ENCODE measurements at places on chromosomes 12 and 14.

DNA sequence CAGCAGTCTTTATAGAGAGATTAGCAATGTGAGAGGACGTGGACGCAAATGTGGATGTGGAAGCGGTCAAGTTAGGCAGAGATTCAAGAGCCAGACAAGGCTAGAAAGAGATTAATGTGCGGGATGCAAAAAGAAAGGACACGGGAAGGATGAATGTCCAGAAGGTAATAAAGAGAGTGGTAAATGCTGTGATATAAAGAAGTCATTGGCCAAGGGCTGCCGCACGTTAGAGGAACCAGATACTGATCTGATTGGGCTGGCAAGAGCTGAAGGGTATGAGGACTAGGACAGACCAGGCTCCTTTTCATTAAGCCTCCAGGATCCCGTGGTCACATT is 59.5 kb downstream of the DHRS2 start:
- DNase-seq: no peak

- no peak for DNase-seq
Measured at GRCh38 chr14:100082723-100083122, 17.5 kb downstream of the EVL start.

DNA sequence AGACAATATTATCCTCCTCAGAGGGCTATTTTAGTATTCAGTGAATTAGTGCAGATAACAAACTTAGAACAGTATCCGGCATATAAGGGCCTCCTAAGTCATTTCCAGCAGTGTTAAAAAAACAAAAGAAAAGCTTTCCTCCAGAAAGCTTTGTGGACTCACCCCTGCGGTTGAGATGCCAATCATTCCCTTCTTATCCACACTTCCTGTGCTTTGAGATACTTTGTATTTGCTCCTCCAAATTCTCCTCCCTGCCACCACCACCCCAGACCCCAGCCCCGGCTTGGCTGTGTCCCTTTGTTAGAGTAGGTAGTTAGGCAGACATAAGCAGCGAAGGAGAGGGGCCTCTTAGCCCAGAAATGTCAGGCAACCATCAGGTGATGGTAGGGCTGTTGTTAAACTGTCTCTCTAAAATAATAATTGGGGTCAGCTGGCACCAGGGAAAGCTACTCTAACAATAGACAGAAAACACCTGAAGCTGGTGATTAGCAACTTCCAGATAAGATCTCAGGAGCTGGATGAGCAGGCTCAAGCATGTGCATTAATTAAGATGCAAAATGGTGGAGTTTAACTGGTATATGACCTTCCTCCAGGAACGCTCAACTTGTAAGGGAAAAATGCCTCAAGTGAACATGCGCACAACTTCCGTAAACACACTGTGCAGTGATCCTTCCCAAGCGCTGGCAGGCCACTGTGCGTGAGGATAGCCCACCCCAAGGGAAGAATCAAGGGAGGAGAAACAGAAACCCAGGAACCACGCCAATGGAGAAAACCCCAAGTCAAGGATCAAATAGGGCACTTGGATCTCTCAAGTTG is 152.1 kb upstream of the EEA1 start:
- peak; percentile 58 for DNase-seq

DNA sequence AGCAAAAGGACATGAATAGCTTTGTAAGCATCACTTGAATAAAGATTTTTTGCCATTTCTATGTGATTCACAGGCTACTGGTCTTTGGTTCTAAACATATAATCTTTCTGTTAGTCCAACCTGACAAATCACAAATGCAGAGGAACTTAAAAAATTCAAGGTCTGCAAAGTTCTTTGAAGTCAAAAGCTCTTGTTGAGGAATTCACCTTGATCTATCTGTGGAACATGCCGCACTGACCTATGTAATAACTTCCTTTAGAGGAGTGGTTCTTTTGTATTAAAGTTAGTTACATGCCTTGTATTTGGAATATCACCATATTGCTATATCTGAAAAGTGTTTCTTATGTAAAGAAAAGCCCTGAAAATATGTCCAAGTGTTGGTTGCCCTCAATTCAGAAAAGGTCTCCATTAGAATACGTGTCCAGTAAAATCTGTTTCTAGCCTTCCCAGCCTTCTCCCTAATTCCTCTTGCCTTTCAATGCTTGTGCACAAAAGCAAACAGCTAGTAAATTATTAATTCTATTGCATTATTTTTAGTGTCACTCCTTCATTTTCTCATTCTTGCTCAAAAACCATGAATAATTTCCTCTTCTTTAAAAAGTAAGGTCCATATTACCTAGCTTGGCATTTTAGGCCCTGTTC is 1192.8 kb downstream of the FLRT2 start:
- DNase-seq: no peak

DNA sequence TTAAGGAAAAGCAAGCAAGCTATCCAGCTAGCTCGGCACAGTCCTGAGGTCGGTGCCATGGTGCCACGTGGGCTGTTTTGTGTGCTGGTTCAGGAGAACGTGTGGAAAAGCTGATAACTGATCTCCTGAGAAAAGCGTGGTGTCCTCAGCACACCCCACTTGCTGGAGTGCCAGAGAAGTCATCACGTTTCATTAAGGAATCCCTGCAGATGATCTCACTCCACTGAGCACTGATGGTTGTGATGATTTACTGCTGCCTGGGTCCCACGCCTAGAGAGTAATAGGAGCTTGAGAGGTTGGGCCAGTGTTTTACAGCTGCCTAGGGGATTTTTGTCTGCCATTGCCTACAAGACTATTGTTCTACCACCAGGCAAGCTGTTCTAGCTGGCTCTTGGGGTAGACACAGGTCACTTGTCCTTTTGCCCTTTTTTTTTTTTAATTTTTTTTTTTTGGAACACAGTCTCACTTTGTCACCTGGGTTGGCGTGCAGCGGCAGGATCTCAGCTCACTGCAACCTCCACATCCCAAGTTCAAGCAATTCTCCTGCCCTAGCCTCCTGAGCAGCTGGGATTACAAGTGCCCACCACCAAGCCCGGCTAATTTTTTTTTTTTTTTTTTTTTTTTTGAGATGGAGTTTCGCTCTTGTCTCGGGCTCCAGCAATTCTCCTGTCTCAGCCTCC is 42.3 kb upstream of the EVL start:
- peak; percentile 33 for DNase-seq

GRCh38 chr12:83168751-83169150 is 482.0 kb downstream of the TMTC2 start:
- no peak for DNase-seq

GRCh38 chr12:70756791-70757190 is 119.6 kb upstream of the PTPRB start:
- DNase-seq: no peak

DNA sequence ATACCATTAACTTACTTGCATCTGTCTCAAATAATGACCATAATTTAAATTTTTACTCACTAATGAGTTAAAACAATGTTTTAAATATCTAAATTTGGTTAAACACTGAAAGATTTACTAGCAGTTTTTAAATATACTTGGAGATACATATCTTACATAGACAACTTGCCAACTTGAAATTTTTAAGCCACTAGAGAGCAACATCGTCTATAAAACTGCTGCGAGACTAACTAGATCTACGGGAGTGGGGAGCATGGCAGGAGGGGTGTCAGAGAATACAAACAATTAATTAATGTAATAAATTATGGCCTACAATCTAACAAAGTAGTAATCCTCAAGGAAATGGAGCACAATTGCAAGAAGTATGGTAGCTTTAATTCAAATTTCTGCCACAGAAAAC is 120.4 kb downstream of the LRRIQ1 start:
- DNase-seq: no peak

DNA sequence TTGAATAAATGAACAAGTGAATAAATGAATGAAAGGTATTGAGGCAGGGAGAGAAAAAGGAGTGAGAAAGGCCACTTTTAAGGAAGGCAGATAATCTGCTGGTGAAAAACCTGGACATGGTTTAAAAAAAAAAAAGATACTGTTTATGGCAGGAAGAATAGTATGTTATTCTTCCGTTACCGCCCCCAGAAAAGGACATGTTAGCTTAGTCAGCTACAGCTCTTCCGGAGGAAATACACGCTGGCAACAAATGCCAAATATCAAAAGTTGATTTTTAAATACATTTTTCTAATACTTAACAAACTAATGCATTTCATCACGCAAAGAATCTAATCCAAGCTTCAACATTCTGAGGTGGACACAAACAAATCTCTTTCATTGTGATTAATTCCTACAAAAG is 43.2 kb downstream of the SLC5A8 start:
- no peak for DNase-seq

GRCh38 chr14:72383865-72384264 is 451.6 kb downstream of the RGS6 start:
- DNase-seq: no peak

DNA sequence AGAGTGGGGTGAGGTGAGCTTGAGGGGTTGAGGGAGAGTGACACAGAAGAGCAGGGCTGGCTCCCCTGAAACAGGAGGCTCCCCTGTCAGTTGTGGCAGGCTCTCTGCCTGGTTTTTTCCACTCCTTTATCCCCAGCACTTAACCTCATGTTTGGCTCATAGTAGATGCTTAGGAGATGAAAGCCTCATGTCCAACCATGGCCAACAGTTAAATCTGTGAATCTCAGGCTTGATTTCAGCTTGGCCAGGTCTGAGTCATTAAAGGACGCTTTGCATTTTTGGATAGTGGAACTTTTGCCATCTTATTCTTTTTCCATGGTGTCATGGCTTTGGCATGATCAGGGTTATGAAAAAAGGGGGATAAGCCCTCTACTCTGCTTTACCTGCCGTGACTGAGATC is 117.2 kb downstream of the CACNA1C start:
- DNase-seq: no peak

- no peak for DNase-seq
Measured at GRCh38 chr14:92568621-92569479, 55.3 kb downstream of the RIN3 start.

- peak; percentile 50 for DNase-seq
Measured at GRCh38 chr12:66132408-66132807, 1.9 kb upstream of the LLPH start.

GRCh38 chr12:96456265-96456974 is 33.0 kb upstream of the CFAP54 start:
- no peak for DNase-seq

DNA sequence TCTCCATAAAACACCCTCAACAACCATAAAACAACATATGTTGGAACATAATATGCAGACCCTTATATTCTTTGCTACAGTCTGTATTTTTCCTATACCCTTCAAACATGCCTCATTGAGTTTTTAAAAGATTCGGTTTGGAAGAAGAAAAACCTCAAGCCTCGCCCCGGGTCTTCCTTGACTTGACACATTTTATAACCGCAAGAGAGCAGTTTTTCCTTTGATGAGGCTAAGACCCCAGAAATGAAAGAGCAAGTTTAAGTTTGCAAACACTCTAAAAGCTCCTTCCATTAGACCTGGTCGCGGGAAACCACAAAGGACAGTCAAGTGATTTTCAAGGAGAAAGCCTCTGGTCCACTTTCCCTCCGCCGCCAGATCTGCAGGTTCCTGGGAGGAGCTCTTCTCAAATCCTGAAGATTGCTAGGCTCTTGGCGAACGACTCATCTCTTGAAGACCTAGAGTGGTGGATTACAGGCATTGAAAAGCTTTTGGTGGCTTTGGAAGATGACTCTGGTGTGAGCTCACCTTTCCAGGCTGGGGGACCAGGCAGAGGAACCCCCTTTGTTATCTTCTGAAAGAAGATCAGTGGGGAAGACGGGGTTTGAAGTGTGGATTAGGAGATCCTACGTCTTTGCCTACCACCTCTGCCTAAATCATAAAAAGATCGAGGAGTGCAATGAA is at the start of gene ASCL4:
Gene ASCL4, plus strand, starts transcription at position 356 of the 681 bp plus-strand sequence. CDS start 515 bp downstream, outside the sequence.
- DNase-seq: peak; percentile 9

DNA sequence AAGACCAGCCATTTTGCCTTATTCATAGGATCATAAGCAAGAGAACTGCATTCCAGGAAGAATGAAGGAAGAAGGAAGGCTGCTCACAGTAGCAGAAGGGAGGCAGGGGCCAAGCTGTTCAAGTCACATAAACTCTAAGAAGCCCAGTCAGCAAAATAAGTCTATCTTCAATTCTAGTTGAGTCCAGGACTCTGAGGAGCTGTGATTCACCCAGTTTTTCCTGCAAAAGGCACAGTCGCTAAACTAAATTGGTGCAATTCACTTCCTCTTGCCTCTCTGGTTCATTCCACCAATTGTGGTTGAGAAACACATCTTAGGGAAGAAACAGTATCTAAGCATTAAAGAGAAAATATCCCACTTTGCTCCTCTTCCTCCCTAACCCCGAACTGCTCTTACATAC is 9.8 kb downstream of the ZNF641 start:
- DNase-seq: no peak

Measured in iPS-NIHi11 (cell line).